Suppressor macrophage treated with lipopolysaccharide for 4 hours (primary cell): ENCODE measurements at places on chromosomes 3 and 15.

DNA sequence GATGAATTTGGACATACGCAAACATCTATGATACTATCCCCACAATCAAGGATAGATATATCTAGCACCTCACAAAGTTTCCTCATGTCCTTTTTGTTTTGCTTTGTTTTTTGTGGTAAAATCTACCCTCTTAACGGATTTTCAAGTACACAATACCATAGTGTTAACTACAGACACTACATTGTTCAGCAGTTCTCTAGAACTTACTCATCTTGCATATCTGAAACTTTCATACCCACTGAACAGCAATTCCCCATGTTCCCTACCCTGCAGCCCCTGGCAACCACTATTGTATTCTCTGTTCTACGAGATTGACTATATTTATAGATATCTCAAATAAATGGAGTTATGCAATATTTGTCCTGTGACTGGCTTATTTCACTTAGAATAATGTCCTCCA, 58.1 kb upstream of the TJP1 start:
- no peak for DNase-seq

GRCh38 chr3:186361762-186362536, at the start of gene DGKG:
Gene DGKG, minus strand, starts transcription at chr3:186362234. Its CDS starts 41,775 bp downstream, at chr3:186320459.
- peak; percentile 73 for DNase-seq

DNA sequence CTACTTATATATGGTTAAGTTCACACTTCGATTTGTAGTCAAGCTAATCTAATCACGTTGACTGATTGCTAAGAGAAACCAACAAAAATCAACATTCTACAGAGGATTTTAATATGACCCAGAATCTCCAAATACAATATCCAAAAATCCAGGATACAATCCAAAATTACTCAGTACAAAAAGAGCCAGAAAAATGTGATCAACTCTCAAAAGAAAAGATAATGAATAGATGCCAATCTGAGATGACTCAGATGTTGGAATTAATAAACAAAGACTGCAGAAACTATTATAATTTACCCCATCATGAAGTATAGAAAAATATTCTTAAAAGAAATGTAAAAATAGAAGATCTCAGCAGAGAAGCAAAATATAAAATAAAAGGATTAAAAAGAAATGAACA, 22.3 kb downstream of the HACL1 start:
- DNase-seq: no peak

DNA sequence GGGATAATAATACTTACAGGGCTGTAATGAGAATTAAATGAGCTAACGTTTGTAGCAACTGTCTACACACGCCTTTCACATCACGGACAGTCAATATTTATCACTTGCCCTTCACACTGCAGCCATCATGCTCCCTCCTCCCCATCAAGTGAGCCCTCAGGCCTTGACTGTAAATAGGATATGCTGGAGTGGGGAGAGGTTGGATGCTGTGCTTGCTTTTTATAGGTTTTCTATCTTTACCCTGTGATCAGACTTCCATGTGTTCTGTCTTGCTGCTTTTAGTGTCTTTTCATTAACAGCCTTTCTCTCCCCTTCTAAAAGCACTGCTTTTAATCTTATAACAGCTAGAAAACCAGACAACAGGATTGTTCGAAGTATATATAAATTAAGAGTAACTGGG, 12.8 kb upstream of the MAGEF1 start:
- no peak for DNase-seq

- no peak for DNase-seq
Measured at GRCh38 chr3:102682741-102683140, 247.9 kb downstream of the ZPLD1 start.

DNA sequence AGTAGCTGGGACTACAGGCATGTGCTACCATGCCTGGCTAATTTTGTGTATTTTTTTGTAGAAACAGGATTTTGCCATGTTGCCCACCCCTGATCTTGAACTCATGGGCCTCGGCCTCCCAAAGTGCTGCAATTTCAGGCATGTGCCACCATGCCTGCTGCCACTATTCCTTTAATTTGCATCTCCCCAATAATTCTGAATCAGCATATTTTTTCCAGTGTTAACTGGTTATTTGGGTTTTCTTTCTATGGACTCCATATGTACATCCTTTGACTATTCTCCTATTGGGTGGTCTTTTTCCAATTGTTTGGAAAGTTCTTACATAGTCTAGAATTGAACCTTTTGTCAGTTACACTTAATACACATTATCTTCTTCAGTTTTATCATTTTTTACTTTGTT, 28.1 kb downstream of the HLTF start:
- DNase-seq: no peak

- DNase-seq: peak; percentile 72
Measured at GRCh38 chr15:78977091-78977571, 32.3 kb upstream of the CTSH start.

GRCh38 chr3:173702561-173702960, 305.0 kb downstream of the NLGN1 start:
- no peak for DNase-seq

DNA sequence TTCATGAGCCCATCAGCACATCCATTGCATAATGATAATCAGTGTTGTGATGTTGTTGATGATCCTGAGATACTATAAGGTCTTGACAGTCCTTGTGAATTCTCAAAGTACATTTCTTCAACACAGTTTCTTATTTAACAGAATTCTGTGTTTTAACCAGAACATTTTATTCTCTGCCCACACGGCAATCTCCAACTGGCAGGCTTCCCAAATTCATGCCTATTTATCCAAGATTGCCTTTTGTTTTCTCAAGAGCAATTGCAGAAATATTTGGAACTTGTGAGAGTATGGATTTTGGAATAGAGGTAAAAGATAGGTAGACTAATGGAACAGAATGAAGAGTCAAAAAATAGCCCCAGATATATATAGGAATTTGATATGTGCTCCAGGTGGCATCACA, 116.0 kb downstream of the UACA start:
- DNase-seq: no peak

- DNase-seq: no peak
Measured at GRCh38 chr15:62883938-62884479, 158.5 kb upstream of the TPM1 start.

DNA sequence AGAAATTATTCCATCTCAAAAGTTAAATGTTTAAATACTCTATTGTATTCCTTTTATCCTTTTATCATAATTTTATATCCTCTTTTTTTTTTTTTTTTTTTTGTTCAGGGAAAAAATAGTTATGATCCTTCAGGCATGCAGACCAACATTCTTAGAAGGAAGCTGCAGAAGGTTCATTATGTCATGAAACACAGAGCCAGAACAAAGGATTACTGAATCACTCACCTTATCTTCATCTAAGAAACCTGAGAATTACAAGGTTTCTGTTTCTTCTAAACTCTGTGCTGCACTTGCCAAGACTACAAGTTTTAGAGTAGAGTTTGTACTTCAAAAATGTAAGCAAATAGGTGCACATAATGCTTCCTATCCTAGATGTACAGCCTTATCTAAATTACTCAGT, 3.3 kb downstream of the PLCH1 start:
- DNase-seq: no peak

GRCh38 chr3:65889707-65890099, 149.0 kb downstream of the MAGI1 start:
- DNase-seq: no peak

DNA sequence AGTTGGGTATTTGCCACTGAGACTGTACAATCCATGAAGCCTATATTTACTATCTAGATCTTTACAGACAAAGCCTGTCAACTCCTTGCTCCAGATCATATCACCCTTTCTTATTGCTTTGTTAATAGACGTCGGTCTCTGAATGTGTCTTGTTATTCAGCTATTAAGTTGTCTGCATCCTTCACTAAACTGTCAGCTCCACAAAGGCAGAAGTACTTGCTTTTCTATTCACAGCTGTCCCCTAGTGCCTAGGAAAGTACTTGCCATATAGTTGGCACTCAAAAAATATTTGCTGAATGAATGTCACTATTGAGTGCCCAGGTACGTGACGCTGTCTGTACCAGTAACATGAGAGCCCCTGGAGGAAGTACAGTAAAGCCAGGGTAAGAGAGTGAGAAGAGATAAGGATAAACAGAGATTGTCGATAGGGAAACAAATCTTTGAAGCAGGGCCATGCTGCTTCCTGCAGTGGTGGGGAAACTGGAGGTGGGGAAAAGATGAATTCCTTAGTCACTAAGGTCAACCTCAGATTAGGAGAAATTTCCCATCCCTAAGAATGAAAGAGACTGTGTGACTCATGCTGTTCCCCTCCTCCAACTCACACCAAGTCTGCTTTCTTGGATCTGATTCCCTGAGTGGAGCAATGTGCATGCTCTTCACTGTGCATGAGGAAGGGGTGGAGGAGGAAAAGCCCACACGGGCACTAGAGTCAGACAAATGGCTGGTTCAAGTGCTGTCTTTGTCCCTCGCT, 36.3 kb downstream of the PRICKLE2 start:
- peak; percentile 2 for DNase-seq

- DNase-seq: no peak
Measured at GRCh38 chr15:49418811-49419210, 4.2 kb upstream of the FGF7 start.

DNA sequence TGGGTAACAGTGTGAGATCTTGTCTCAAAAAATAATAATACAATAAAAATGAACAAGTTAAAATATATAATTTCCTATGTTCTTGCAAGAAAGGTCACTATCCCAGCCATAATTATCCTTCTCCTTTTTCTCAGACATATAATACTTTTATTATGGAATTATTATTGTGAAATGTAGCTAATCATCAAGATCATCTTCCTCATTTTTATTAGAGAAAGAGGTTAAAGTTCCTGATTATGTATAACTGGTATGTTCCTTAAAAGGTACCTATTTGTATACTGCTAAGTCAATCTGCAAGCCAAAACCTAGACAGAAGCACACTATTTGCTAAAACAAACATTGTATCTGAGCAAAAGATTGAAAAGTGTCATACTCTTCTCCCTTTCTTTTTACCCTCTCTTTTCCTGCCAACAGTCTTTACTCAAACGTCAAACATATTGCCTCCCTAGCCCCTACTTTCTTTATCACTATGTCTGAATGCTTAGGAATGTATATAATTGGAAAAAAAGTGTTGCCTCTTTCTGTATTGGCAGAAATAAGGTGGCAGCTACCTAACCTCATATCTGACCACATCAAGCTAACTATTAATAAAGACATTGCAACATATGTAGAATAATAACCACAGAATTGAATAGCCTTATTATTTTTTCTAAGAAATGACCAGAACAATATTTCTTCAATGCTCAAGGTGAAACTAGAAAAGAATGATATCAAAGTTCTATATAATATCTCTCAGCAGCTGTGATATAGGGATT, 18.5 kb downstream of the SEC11A start:
- DNase-seq: no peak

DNA sequence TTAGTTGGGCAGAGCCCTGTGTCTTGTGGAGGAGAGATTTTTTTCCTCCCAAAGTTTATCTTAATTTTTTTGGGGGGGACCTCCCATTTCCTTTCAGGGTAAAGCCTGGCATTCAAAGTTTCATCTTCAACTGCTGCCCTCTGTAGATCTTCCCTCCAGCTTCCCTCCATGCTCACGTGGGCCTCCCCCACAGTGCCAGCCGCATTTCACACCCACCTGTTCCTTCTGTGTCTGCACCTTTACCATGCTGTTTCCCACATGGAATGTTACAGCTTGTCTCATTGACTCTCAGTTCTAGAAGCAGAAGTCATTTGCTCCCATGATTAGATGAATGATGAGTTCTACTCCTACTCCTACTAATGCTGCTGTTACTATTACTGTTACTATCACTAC, 6.5 kb downstream of the CELF6 start:
- DNase-seq: no peak

DNA sequence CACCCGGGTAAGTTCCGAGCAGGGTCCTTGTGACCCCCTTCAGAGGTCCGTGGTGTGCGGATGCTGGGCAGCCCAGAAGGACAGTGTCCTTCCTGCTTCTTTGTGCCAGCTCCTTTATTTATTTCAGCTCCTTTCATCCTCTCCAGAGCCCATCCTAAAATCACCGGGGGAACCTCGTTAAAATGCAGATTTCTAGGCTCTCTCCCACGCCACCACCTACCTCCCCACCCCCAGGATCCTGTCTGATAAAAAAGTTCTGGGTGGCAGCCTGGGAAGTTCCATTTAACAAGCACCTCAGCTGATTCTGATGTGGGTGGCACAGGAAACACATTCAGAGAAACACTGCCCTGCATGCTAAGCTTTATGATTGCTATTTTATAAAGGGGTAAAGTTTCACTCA, 12.5 kb upstream of the IGF1R start:
- no peak for DNase-seq

DNA sequence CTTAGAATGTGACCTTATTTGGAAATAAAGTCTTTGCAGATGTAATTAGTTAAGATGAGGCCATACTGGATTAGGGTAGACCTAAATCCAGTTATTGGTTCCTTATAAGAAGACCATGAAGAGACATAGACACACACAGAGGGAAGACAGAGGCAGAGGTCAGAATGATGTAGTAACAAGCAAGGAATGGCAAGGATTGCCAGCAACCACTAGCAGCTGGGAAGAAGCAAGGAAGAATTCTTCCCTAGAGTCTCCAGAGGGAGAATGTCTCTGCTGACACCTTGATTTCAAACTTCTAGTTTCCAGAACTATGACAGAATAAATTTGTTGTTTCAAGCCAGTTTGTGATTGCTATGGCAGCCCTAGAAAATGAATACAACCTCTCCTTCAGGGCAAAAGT, 116.7 kb downstream of the WDR76 start:
- no peak for DNase-seq

GRCh38 chr3:52023860-52024764, 28.4 kb upstream of the RPL29 start:
- no peak for DNase-seq

GRCh38 chr3:140323561-140323960, 354.3 kb upstream of the TRIM42 start:
- DNase-seq: no peak

GRCh38 chr3:129119365-129120100, 2.1 kb downstream of the RAB43 start:
- DNase-seq: no peak

DNA sequence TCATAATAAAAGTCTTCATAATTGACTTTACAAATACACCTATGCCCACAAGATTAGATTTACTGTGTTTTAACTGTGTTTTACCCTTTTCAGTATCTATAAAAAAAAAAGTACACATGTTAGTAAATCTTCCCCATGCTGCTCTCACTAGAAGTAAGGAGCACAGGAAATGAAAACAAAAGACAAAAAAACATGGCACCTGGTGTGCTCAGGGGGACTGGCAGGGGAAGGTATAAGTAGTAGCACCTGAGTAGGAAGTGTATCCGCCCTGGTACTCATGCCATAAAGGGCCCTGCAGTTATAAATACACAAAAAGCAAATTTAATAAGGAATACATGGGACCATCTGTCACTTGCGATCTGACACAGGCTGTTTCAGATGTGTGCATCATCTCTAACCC, 8.9 kb upstream of the ALDH1A2 start:
- DNase-seq: no peak
